ENCODE measurements at places on chromosomes 16 and 17.
A peak's percentile ranks its signal among the peaks of the same experiment; 100 is the strongest.

DNA sequence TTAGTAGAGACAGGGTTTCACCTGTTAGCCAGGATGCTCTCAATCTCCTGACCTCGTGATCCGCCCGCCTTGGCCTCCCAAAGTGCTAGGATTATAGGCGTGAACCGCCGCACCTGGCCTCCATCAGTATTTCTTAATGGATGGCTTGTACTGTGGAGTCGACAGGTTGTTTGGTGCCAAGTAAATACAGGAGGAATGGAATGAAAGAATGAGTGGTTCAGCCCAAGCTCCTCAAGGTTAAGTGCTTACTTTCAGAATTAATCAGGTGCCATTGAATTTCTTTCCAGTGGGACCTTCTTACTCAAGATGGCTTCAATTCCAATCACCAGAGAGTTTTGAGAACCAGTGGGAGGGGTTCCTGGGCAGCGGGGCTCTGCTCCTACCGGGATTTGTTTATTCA is 25.0 kb downstream of the ALOX15 start:
- peaks cover 19% of the 10 kb centered on the region for H3K27me3 ChIP-seq
- H3K4me3 ChIP-seq: no peak overlapping the region
- DNase-seq: no peak
- H3K4me1 ChIP-seq: no peaks in the 10 kb centered on the region
- no peaks in the 10 kb centered on the region for H3K36me3 ChIP-seq
- H3K27ac ChIP-seq: no peak overlapping the region

- H3K27ac ChIP-seq: no peak overlapping the region
- no peaks in the 10 kb centered on the region for H3K27me3 ChIP-seq
Observed at GRCh38 chr17:720706-721539, 6.3 kb upstream of the VPS53 start.

DNA sequence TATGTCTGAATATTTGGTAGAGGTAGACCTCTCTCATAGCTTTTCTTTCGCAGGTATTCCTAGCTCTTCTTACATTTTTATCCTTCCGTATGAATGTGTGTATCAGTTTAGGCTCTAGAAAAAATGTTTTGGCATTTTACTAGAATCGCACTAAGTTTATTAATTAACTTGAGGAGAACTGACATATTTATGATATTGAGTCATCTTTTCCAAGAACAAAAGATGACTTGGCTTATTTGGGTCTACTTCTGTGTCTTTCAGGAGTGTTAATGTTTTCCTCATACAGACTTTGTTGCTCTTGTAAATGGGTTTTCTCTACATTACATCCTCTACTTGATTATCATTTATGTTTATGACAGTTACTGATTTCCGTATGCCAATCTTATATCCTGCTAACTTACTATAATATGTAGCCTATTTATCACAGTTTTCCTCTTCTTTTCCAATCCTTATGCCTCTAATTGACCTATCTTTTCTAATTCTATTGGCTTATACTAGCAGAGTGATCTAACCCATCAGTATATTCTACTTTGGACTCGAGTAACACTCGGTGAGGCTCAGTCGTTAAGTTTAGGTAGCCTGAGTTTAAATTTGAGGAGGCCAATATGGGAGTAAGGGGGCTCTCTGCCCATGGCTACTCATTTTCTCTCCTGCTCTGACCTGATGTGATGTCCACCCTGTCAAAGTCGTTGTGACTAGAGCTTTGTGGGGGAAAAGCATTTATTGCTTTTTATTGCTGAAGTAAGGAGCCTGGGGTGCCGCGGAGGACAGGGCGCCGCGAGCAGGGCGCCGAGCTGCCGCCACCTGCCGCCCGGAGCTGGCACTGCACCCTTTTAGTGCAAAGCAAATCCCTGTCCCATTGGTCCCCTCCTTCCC is 20.0 kb downstream of the ST6GALNAC1 start:
- H3K4me1 ChIP-seq: no peaks in the 10 kb centered on the region
- no peak overlapping the region for H3K4me3 ChIP-seq
- no peak overlapping the region for H3K27ac ChIP-seq
- peak; percentile 66 for DNase-seq
- H3K36me3 ChIP-seq: no peaks in the 10 kb centered on the region

DNA sequence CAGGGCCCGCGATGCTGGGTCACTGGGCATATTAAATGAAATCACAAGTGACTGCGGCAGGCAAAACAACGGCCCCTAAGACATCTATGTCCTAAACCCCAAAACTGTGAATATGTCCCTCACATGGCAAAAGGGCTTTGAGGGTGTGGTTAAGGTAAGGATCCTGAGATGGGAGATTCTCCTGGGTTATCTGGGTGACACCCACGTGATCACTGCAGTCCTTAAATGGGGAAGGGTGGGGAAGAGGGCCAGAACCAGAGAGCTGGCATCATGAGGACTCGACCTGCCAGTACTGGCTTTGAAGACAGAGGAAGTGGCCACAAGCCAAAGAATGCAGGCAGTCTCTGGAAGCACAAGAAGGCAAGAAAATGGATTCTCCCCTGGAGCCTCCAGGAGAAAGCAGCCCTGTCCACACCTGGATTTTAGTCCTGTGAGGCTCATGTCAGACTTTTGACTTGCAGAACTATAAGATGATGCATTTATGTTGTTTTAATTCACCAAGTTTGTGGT is 12.5 kb downstream of the COTL1 start:
- H3K36me3 ChIP-seq: peaks cover 13% of the 10 kb centered on the region
- H3K27me3 ChIP-seq: no peaks in the 10 kb centered on the region
- no peak overlapping the region for H3K27ac ChIP-seq
- no peak for DNase-seq

GRCh38 chr16:1333149-1333812 is at the start of gene BAIAP3:
TSS of gene BAIAP3 (plus strand) at chr16:1333645. CDS start at chr16:1338550, 4,905 bp downstream.
- H3K27me3 ChIP-seq: peaks cover 8% of the 10 kb centered on the region
- DNase-seq: no peak
- peak within 1 kb of the TSS; percentile 81 for H3K4me3 ChIP-seq
- peaks cover 13% of the 10 kb centered on the region for H3K36me3 ChIP-seq

DNA sequence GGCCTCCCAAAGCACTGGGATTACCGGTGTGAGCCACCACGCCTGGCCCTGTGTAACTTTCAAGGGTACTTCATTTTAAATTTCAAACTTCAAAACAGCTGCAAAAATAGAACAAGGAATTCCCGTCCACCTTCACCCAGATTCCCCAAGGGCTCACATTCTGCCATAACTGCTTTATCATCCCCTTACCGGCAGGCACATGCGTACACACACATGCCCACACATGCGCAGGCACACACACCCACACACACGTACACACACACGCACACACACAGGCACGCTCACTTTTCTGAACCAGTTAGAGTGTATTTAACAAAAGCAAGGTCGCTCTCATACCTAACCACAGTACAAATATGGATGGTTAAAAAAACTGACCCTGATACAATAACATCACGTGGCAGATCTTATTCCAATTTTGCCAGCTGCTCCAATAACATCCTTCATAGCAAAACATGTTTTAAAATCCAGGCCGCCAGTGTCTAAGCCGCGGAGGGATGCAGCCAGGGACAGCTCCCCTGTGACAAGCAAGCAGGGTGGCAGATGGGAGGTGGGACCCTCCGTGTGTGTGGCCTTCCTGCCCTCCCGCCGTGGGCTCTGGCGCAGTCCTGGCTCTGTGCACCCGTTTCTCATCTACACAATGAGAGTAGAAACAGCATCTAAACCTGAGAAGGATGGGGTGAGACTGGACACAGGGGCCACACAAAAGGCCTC is 23.1 kb downstream of the PDIA2 start:
- peaks cover 29% of the 10 kb centered on the region for H3K4me1 ChIP-seq
- DNase-seq: no peak
- H3K27me3 ChIP-seq: no peaks in the 10 kb centered on the region
- peaks cover 35% of the 10 kb centered on the region for H3K36me3 ChIP-seq
- no peak overlapping the region for H3K4me3 ChIP-seq

DNA sequence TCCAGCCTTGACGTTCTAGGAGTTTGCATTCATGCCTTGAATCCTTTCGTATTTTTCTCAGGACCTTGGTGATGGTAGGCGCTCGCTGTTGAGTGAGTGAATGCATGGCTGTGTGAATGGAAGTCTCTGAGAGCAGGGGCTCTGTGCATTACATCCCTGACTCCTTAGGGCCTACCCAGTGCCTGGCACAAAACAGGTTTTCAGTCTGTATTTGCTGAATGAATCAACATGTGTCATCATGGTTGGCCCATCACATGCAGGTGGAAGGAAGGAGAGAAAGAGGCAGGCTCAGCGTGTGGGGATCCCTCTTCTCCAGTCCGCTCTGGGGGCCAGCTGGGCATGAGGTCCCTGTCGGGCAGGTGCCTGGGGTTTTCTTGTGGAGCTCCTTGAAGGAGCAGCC is 8.7 kb downstream of the RAP1GAP2 start:
- H3K27ac ChIP-seq: no peak overlapping the region
- peaks cover 38% of the 10 kb centered on the region for H3K36me3 ChIP-seq
- H3K4me3 ChIP-seq: no peak overlapping the region
- no peaks in the 10 kb centered on the region for H3K27me3 ChIP-seq
- DNase-seq: no peak

DNA sequence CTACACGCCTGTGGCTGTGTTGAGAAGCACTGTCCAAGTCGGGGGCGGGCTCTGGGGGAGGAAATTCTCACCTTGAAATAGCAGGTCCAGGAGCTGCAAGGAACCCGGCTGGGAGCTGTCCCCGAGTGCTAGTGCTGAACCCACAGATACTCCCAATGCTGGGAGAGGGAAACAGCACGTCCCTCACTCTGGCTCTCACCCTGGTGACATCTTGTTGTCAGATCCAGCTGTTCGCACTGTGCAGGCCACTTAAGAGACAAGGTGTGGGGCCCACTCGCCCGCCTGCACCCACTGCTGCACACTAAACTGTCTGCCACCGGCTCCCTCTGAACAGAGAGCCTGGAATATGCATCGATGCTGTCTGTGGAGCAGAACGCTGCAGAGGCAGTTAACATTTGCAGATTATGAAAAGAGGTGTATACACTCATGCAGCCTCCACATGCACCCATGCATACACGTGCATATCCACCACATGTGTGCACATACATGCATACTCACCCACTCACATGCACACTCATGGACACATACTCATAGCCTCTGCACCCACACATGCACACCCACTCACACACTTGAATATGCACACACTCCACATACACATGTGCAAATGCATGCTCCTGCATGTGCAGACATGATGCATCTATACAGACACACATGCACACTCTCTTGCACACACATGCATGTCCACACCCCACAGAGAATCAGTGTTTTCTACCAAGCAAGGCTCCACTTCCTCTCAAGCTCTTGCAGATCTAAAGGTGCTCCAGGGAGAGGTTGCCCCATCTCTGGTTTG is 42.0 kb downstream of the MGAT5B start:
- no peaks in the 10 kb centered on the region for H3K36me3 ChIP-seq
- no peak for DNase-seq

DNA sequence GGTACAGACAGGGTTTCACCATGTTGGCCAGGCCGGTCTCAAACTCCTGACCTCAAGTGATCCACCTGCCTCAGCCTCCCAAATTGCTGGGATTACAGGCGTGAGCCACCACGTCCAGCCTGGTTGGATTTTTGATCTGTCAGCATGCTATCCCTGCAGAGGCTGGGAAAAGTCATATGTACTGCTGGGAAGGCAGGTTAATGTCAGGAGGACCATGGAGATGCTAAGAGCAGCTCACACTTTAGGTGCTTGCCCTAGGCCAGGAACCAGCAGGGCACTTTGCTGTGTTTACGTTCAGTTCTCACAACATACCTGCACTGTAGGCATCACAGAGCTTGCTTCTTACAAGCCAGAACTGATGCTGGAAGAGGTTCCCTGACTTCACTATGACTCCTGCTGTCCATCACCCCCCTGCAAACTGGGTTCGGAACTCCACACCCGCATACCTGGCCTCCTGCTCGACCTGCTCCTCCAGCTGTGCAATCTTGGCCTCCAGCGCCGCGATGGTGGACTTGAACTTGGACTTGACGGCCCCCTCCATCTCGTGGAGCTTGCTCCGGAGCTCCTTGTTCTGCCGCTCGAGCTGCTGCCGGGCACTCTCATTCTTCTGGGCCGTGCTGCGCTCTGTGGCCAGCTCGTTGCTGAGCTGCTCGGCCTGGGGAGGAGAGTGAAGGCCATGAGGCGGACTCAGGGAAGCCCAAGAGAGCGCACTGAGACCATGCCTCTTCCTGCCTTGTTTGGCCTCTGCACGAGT is 66.8 kb downstream of the NDE1 start:
- H3K27me3 ChIP-seq: no peaks in the 10 kb centered on the region
- no peak overlapping the region for H3K27ac ChIP-seq
- DNase-seq: no peak
- peaks cover 20% of the 10 kb centered on the region for H3K36me3 ChIP-seq
- H3K4me3 ChIP-seq: no peak overlapping the region

GRCh38 chr16:1565083-1565805 is 31.8 kb downstream of the TMEM204 start:
- H3K36me3 ChIP-seq: peaks cover 2% of the 10 kb centered on the region
- no peak overlapping the region for H3K4me3 ChIP-seq
- H3K27ac ChIP-seq: no peak overlapping the region

- no peak overlapping the region for H3K4me3 ChIP-seq
- DNase-seq: no peak
- peaks cover 1% of the 10 kb centered on the region for H3K36me3 ChIP-seq
- no peaks in the 10 kb centered on the region for H3K4me1 ChIP-seq
- H3K27ac ChIP-seq: no peak overlapping the region
- peaks cover 62% of the 10 kb centered on the region for H3K27me3 ChIP-seq
Observed at GRCh38 chr17:79696610-79696982, 34.1 kb upstream of the ENPP7 start.

- H3K27me3 ChIP-seq: no peaks in the 10 kb centered on the region
- no peak overlapping the region for H3K27ac ChIP-seq
- H3K36me3 ChIP-seq: peaks cover 10% of the 10 kb centered on the region
- H3K4me1 ChIP-seq: peaks cover 45% of the 10 kb centered on the region
Observed at GRCh38 chr16:88784856-88785105, 239 bp downstream of the PIEZO1 start.

- H3K4me1 ChIP-seq: peaks cover 22% of the 10 kb centered on the region
- no peak overlapping the region for H3K4me3 ChIP-seq
- peaks cover 95% of the 10 kb centered on the region for H3K36me3 ChIP-seq
- H3K27me3 ChIP-seq: no peaks in the 10 kb centered on the region
- H3K27ac ChIP-seq: peak overlapping the region; percentile 73
Observed at GRCh38 chr17:80349151-80349651, 65.8 kb upstream of the ENDOV start.

GRCh38 chr16:74455619-74456289 is 34.5 kb upstream of the CLEC18B start:
- H3K27ac ChIP-seq: no peak overlapping the region
- peaks cover 80% of the 10 kb centered on the region for H3K36me3 ChIP-seq
- no peaks in the 10 kb centered on the region for H3K4me1 ChIP-seq
- H3K27me3 ChIP-seq: no peaks in the 10 kb centered on the region
- no peak for DNase-seq

GRCh38 chr16:50709980-50710379 is 16.6 kb downstream of the NOD2 start:
- no peak overlapping the region for H3K4me3 ChIP-seq
- peaks cover 7% of the 10 kb centered on the region for H3K36me3 ChIP-seq
- H3K27me3 ChIP-seq: no peaks in the 10 kb centered on the region
- peaks cover 16% of the 10 kb centered on the region for H3K4me1 ChIP-seq
- no peak for DNase-seq

GRCh38 chr17:65535777-65536572 is 25.5 kb downstream of the AXIN2 start:
- no peak overlapping the region for H3K27ac ChIP-seq
- DNase-seq: no peak
- H3K4me1 ChIP-seq: peaks cover under 1% of the 10 kb centered on the region

Data from central memory CD8-positive, alpha-beta T cell (primary cell).